NCI-H1436 treated with DMSO at 0.1 percent for 48 hours (cell line): ENCODE measurements at places on chromosomes 11 and 22.

DNA sequence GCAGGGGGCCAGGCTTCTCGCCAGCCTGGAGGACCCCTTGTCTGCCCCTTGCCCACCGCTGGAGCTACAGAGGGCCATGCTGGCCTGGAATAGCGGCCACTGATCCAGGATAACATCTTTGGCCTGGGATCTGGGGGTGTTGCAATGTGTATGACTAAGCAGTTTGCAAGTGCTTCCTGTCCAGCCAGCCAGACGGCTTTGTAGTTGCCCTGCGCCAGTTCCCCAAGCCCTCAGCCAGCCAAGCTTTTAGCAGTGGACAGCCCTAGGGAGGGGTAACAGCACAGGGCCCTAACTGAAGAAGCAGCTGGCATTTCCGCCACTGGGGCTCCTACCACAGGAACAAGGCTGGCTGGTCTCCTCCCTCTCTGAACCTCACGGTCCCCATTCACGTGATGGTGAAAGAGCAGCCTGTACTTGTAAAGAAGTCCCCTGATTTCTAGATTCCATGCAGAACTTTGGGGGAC lies 32.1 kb downstream of the UQCR10 start:
- no peak for DNase-seq

DNA sequence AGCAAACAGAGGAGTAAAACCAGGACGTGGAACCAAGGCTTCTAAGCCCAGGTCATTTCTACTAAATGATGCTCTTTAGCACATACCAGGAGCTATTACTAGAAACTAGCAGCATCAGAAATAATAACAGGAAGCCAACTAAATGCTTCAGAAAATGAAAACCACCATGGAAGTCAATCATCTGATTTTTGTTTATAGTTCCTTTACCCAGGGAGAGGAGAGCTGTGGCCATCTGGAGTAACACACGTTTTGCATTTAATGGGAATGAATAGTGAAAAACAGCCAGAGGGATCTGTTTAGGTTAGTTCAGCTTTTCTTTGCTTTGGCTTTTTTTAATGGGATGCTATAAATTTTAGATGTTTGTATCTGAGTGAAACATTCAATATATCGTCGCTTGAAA lies 250.7 kb upstream of the ARHGAP20 start:
- DNase-seq = no peak

DNA sequence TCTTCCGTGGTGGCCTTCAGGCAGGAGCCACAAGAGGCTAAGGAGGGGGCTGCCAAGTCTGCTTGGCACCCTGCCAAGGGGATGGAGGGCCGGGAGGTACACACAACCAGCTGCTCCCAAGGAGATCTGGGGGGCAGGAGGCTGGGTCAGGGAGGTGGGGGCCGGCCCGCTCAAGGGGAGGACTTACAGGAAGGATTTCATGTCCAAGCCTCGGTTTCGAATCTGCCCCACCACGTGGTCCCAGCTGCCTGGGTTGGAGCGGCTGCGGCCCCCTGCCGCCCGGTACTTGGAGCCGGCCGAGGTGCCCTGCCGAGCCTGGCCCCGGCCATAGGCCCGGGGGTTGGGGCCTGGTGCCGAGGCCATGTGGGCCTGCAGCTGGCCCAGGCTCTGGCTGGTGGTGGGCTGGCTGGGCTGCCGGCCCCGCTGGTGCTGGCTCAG lies 33.5 kb downstream of the LRRC10B start:
- DNase-seq = no peak

DNA sequence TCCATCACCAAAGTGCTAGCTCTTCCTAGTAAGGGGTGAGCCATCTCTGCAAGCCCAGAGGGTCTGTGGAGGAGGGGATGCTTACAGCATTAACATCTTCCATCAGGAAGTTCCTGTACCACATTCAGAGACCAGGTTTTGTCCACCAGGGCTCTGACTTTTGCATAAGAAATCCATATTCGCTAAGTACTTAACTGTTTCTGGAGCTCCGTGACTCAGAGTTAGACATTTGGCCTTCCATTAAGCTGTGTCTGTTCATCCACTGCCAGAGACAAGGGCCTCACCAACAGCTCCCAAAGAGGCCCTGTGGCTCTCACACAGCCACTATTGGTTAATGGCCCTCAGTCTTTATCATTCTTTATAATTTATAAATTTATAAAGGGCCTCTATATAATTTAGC lies 144.6 kb downstream of the ADAMTS15 start:
- DNase-seq = no peak

DNA sequence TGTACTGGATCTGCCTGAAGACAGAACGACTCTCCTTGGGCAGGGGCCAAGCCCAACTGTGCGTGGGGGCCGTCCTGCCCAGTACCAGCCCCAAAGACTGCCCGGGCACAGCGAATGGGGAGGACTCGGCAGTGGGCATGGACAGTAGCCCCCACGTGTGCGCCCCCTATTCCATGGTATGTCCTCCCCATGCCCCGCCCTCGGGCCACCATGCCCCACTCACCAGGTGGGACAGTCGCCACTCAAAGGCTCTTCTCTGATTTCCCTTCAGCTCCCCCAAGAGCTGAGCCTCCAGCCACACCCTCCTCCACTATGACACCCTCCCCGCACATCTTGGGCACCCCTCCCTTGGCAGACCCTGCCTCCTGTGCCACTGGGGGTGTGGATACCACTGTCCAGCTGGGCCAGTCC lies 43.5 kb downstream of the GNB1L start:
- no peak for DNase-seq
